CD4-positive, alpha-beta T cell treated with Interleukin-6 at 100 ng/mL for 8 hours (primary cell): ENCODE measurements at places on chromosomes 4 and X.

GRCh38 chr4:146649232-146649631 lies 10.5 kb downstream of the POU4F2 start:
- DNase-seq: no peak

DNA sequence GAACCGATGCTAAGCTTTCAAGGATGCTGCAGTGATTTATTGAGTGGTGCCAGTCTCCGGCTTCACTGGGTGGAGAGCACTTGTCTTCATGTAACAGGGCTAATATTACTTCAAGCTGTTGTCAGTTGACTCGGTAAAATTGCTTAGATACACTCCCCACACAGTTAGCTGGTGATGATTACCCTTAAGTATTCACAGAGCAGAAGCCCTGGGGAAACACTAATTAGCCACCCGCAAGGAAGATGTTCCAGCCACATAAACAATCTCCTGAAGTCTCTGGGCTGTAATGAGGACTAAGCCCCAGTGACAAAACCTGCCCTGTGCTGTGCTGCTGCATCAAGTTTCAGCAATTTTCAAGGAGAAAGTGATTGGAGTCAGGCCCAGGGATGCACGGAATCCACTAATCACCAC lies 37.3 kb upstream of the GK2 start:
- no peak for DNase-seq

DNA sequence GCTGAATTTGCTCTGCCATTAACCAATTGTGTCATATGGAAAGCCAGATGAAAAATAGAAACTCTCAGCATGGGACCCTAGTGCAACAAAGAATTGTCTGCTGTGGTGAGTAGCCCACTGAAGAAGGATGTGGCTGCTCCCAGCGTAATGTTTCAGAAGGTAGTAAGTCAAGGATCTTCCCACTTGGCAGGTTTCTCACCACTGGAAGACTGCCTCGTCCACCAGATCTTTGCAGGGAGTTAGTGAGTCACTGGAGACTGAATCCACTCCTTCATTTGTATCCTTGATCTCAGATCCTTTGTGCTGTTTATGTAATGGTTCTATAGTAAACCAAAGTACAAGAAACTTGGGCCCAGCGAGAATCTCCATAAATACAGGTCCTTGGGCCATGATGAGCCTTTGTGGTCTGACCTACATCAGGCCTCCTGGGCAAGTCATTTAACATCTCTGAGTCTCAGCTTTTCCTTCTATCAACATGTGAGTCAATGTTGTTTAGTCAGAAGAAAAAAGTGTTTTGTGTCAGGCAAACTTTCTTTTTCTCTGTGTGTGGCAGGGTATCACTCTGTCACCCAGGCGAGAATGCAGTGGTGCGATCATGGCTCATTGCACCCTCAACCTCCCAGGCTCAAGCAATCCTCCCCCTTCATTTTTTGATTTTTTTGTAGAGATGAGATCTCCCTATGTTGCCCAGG lies 78.0 kb upstream of the CCDC160 start:
- no peak for DNase-seq

DNA sequence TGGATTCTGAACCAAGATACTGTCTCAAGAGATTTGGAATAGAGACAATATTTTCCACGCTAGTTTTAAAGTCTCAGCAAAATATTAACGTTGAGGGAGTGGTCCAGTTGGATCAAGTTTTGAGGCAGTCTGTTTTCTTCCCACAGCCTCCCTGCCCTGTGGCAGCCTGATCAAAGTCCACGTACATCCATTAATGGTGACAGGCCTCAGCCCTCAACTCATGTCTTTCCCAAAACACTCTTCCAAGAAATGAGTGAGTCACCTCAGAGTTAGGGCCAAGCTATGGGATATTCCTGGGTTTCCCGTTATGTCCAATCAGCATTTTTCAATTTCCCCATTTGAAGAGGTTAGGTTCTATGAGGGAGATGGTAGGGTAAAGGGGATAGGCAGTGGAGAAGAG lies 28.5 kb downstream of the EGFL6 start:
- DNase-seq: no peak

- DNase-seq: no peak
Measured at GRCh38 chrX:65508851-65509250, 25.7 kb downstream of the LAS1L start.

DNA sequence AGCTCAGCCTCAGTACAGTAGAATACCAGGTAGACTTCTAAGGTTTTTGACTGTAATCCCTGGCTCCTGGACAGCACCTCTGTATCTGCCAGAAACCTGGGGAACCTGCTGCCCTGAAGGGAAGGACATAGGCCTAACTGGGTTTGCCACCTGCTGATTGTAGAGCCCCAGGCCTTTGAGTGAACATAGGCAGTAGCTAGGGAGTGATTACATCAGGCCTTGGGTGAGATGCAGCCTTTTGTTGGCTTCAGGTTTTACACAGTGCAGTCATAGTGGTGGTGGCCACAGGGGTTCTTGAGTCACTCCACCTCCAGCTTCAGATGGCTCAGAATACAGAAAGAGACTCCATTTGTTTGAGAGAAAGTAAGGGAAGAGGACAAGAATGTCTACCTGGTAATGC lies 19.3 kb downstream of the IQCM start:
- no peak for DNase-seq

GRCh38 chr4:1463927-1464540 lies 57.8 kb upstream of the NKX1-1 start:
- DNase-seq: no peak

GRCh38 chrX:14673764-14674163 lies 144.4 kb downstream of the GLRA2 start:
- DNase-seq: no peak

- DNase-seq: no peak
Measured at GRCh38 chr4:20711335-20711734, 11.1 kb downstream of the PACRGL start.

DNA sequence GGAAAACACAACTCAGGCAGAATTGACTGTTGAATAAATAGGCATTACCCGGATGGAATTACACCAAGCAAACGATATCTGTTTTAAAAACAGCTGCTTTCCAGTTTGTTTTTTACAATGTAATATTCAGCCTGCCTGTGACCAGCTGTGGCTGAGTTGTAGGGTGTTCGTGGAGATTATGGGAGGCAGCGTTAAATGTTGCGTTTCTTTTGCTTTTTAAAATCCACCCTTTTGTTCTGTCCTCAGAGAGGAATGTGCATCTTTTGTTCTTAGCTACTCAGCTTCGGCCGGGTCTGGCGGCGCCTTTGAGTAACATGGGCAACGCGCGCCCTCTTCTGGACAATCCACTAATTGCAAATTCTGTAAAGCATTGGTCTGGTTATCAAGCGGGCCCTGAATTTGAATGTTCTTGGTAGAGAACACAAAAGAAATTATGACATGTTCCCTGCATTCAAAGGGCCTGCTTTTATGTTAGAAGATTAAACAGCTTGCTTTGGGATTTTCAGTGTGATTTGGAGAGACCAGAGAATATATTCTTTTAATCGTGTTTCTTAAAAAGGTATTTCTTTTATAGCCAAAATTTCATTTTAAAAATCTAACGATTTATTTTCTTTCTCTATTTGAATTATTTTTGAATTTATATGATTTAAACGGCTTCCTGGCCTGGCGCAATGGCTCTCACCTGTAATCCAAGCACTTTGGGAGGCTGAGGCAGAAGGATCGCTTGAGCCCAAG lies 76.3 kb upstream of the TRIM2 start:
- DNase-seq: peak; percentile 82

DNA sequence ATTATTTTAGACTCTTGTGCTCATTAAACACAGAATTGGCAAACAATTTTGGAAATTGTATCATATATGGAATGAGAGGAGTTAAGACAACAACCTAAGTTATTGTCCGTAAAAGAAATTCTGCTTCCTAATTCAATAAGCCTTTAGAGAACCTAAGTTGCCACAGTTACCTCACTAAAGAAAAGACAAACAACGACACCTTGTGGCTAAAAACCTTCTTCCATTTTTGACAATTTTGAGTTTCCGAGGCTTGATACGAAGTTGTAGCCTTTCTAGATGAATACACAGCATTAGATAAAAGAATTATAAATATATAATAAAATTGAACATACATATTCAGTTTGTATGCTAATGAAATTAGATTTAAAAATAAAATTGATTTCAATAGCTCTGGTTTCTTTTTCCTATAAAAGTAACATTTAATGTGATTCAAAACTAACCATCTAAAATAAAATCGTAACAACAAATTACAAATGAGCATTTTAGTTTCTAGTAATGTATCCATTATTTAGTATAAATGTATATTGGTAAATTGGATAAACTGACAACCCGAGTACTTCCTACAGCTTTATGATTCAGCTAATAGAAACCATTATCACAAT lies 275.1 kb downstream of the GPM6A start:
- no peak for DNase-seq

DNA sequence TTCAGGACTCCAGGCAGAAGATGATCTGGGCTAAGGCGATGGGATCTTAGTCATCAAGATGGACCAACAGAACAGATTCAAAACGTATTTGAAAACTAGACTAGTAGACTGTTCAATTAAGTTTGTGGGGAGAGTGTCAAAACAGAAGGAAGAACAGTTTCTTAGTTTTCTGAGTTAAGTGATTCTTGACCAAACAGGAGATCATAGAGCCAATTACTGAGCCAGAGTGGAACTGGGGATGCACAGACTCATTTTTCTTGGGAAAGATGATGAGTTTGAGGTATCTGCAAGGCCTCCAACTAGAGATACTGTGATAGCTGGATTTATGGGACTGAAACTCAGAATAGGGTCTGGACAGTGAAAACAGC lies 119.5 kb downstream of the REELD1 start:
- no peak for DNase-seq

GRCh38 chrX:12975670-12975965 lies 708 bp downstream of the TMSB4X start:
- DNase-seq: no peak

DNA sequence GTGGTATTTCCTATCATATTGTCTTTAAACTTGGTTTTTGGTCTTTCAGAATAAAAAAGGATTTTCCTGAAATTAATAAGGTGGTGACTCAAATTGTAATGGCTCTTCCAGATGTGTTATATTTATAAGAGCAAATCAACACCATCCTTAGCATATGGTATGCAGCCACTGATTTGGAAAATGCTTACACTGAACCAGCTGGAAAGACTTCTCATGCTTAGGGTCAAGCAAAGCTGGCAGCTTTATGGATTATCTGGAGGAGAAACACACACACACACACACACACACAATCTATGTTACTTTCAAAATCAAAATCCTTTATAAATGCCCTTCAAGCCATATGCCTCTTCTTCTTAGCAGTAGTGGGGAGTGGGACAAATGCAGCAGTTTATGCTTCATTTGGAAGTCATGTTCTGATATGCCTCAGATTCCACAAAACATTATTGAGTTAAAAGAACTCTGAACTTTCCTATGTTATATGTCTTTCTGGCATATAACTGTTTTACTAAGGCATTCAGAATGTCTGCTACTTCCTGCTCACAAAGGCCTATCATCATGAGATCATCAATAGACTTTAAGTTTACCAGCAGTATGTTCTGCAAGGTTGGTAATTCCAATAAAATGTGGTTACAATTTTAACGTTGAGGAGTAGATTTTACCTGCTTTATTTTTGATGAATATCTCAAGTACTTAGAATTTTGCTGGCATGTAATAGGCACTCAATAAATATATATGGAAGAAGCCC lies 72.9 kb upstream of the PRDM5 start:
- no peak for DNase-seq

GRCh38 chrX:120839491-120839890 lies 36.2 kb downstream of the CT47B1 start:
- DNase-seq: no peak

DNA sequence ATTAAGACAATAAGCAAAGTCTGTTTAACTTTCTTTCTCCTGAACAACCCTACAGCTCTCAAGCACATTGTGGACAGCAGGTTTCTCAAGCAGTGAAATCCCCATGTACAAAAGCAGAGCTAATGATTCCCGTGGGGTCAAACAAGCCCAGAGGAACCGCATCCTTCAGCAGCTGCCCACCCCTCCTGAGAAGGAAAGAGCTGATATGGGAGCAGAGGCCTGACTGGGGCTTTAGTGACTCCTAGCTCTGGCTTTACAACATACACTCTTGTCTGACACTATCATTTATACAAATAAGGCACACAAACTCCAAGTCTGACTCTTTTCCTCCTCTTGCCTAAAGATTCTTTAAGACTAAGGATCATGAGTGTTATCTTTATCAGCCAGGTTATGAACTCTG lies 32.8 kb downstream of the HDAC8 start:
- DNase-seq: no peak

DNA sequence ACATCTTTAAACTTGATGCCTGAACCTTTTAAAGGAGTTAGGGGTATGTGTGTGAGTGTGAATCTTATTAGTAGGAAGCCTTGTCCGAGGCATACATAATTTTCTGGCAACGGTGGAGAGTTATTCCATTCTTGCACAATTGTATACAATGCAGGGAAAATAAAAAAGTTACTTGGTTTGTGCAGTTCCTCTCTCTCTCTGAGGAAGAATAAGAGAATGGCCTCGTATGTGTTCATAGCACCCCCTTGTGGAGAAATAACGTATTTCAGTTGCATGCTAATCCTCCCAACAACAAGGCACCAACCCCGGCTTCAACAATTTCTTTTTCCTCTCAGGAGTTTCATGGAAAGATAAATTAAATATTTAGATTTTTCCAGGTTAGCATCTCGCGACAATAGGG lies 33.7 kb upstream of the FGF13 start:
- peak; percentile 37 for DNase-seq

- no peak for DNase-seq
Measured at GRCh38 chr4:135354876-135355275, 1153.3 kb upstream of the PABPC4L start.

DNA sequence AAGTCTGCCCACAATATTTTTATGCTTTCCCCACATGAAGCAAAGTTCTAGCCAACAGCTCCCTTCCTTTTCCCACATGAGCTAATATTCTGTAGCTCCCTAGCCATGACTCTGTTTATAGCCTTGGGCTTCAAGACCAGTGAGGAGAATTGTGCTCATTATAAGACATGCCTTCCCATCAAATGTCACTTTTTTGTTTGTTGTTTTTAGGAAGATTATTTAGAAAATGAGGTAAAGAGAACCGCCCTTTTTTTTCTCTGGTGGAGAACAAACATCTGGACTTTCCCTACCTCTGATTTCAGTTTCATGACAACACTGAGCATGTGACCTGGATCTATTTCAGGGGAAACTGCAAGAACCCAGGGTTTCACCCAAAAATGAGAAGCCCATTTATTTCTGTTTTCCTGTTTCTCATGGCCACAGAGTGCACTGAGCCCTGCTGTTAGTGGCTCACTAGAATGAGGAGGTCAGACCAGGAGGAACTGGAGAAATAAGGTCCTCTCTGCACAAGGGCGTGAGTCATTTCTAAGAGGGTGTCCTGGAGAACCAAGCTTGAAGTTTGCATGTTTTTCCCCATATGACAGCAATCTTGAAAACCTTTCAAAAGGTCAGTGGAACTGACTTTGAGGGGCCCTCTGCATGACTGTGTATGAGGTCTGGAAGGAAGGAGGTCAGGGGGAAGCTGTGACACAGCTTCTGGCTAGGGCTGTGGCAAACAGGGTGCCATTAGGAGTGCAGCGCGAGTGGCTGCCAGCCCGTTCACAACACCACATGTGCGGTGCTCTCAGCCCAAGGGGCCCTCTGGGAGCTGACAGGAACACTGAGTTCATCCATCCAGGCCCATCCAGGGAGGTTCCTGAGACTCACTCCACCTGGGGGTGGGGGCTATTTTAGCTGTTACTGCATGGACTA lies 55.2 kb downstream of the CHST7 start:
- no peak for DNase-seq

- no peak for DNase-seq
Measured at GRCh38 chr4:14149176-14150053, 521.9 kb upstream of the BOD1L1 start.

GRCh38 chr4:81447566-81448229 lies 24.0 kb downstream of the RASGEF1B start:
- no peak for DNase-seq

- no peak for DNase-seq
Measured at GRCh38 chr4:41215155-41215554, 813 bp upstream of the APBB2 start.

GRCh38 chr4:109589119-109589518 lies 29.1 kb downstream of the MCUB start:
- no peak for DNase-seq
